Renal cortex interstitium (tissue), 15 donors: ENCODE measurements at places on chromosomes 4 and X.

- DNase-seq: no peak
Observed at GRCh38 chr4:73309211-73309610, 50.6 kb upstream of the ANKRD17 start.

DNA sequence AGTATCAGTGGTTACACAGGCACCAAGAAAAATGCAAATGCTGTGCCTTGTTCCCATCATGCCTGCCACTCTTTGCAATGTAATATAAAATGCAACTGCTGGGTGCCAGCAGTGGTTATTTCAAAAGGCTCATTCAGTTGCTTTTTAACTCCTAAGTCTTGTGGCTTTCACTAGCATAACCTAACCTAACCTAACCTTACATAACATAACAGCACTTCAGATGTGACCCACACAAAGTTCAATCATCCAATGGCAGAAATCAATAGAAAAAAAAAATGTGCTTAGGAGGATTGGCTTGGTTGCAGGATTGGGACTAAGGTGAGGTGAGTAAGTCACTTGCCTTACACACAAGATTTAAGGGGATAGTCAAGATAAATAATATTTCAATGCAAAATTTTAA lies 60.2 kb upstream of the VMA21 start:
- no peak for DNase-seq

GRCh38 chr4:108168160-108168670 lies 517 bp downstream of the LEF1 start:
- DNase-seq: no peak

- DNase-seq: no peak
Observed at GRCh38 chrX:107878106-107878505, 52.4 kb downstream of the MID2 start.

DNA sequence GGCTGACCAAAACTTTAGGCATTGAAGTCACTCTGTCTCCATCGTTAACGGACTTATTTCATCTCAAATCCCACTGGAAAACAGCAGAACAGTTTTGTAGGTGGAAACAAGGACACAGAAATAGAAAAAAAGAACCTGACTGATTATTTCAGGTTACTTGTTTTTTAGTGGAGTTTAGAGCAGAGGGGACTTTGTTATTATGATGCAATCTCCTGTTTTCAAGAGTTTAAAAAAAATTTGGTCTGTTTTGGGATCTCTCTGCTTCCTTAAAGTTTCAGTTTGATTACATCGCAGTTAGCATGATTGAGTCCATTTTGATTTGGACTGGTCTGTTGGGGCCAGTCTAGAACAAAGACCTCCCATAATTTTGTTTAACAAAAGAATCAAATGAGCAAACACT lies 13.6 kb downstream of the PROM1 start:
- no peak for DNase-seq

DNA sequence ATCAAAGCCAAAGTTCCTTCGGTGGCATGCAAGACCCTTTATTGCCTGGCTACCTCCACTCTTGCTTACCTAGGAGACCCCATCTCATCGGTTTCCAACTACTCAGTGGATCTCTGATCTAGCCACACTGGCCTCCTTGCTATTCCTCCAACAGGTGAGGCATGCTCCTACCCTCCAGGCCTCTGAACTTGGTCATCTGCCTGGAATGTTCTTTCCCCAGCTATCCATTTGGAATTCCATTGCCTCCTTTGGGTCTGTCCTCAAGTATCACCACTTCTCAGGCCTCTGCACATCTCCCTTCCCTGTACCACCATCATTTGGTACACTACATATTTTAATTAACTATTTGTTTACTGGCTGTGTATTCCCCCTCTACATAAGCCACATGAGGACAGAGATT lies 11.2 kb downstream of the LGI2 start:
- DNase-seq: no peak

DNA sequence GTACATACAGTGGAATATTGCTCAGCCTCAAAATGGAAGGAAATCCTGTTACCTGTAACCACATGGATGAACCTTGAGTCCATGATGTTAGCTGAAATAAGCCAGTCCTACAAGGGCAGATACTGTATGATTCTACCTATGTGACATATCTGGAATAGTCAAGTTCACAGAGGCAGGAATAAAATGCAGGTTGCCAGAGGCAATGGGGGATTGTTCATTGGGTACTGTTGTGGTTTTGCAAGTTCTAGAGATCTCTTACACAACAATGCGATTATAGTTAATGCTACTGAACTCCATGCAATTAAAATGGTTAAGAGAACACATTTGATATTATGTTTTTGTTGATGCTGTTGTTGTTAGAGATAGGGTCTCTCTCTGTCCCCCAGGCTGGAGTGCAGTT lies 74.6 kb downstream of the SHROOM2 start:
- no peak for DNase-seq

DNA sequence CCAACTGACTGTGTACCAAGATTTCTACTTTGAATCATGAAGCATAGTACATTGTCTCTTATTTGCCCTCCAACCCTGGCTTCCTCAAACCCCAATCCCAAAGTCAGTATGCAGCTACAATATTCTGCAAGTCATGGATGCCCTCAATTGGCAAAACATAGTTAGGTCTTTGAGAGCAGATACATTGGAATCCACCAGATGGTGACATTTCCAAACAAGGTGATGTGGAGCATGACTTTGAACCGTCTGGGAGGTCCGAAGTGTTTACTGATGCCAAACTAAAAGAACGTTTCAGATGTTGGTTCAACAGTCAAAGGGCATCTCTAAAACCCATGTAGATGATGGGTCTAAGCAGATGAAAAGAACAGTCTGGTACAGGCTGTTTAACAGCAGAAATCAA lies 43.7 kb upstream of the FRMD7 start:
- DNase-seq: no peak

- no peak for DNase-seq
Observed at GRCh38 chr4:56511098-56511497, 5.5 kb downstream of the ARL9 start.

DNA sequence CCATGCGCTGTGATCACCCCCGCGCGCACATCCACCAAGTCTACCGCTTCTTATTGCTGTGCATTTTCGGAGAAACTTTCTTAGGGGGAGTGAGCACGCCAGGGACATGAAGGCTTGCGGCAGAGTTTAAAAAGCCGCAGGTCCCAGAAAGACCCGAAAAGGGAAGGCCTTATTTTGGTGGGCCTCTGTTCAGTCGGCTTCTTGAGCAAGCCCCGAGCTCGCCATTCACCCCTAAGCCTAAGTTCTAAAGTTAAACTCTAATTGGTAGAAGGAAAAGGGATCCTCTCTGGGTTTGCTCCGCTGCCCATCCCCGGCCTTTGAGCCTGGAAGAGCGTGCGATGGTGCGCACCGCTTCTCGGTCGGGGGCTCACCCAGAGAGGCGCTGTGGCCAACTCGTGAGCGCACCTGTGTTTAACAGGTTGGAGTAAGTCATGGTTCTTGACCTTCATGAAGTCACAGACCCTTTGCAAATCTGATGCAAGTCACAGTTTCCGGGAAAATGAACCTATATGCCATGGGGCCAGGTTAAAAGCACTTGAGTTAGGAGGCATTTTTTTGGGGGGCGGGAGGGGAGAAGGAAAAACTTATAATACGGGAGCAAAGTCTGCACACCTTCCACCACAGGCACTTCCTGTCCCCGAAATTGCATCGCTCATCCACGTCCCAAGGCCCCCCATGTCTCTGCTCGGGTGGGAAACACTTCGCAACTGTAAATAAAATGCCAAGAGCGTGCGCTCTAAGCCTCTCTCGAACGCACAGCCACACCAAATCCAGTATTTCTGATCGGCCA lies 1.9 kb downstream of the PHOX2B start:
- DNase-seq: no peak

GRCh38 chrX:39163581-39164126 lies 362.4 kb downstream of the MID1IP1 start:
- DNase-seq: no peak

- DNase-seq: no peak
Observed at GRCh38 chrX:73812256-73812655, 249.3 kb downstream of the CHIC1 start.

DNA sequence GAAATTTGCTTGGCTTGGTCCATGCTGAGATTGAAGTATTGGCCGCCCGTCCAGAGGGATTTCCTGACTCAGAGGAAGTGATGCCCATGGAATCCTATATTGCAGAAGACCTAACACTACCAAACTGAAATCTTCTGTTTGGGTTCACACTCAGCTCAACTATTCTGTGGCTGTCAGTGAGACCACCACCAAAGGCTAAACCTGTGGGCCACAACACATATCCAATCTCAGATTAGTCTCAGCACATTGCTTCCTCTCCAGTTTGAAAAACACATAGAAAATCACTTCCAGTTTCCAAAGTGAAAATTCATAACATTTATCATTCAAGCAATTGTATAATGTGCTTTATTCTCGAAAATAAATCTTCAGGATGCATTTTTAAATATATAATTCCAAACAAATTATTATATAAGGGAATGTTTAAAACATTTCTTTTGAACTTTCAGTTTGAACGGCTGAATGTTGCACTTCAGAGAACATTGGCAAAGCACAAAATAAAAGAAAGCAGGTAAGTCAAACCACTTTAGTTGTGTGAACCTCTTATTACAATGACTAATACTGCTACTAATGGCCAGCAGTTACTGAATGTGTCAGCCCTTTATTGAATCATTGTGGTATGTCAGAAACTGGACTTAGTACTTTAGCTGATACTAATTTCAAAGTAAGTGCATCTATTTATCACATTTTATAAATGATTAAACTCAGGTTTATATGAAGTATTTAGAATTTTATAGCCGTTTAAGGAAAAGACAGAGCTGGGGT lies 37.0 kb downstream of the GUCY1A1 start:
- DNase-seq: no peak

DNA sequence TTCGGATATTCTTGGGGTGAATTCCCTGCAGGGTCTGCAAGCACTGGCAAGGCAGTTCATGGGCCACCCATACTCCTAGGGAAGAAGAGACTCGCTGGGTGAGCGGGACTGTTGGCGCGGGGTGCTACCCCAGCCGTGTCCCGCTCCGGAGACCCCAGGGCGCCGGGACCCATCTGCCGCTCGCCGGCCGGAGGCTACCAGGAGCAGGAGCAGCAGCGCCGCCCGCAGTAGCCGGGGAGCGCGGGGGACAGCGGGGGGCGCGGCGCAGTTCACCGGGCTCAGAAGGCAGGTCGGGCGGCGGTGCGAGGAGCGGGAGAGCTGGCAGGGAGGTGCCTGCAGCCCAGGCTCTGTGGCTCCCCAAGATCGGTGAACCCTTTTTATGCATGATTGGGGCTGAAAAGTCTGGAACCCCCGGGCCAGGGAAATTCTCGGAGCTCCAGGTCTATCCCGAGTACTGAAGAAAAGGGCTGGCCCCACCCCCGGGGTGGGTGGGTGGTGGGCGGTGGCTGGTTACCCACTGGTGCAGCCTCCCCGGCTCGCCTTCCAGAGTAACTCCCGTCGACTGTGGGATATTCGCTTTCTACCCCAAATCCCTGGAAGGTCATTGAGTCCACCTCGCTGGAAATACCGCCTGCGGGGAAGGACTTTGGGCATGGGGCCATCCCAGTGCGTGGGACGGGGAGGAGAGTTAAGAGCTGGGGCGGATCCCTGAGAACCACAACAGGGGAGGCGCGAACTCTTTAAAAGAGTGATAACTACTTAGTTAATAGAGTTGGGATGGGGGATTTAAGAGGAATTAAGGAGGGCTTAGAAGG lies 37.6 kb downstream of the PF4 start:
- DNase-seq: peak; percentile 15

- DNase-seq: no peak
Observed at GRCh38 chr4:53461244-53461643, 83.8 kb downstream of the FIP1L1 start.

DNA sequence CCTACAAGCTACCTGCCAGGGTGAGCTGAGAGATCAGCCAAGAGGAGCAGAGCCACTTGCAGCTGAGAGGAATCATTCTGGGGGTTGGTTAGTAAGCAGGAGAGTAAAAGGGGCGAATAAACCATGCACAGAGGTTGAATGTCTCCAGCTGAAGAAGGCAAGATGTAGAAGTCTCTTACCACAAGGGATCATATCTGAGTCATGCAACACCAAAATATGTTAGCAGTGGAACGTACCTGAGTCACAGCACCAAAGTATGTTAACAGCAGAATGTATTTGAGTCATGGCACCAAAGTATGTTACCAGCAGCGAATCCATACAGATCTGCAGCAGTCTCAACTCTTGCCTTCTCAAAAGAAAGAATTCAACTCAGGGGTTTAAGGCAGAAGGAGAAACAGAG lies 29.9 kb downstream of the C4orf51 start:
- DNase-seq: no peak

GRCh38 chr4:110119337-110119736 lies 79.1 kb downstream of the ELOVL6 start:
- no peak for DNase-seq

DNA sequence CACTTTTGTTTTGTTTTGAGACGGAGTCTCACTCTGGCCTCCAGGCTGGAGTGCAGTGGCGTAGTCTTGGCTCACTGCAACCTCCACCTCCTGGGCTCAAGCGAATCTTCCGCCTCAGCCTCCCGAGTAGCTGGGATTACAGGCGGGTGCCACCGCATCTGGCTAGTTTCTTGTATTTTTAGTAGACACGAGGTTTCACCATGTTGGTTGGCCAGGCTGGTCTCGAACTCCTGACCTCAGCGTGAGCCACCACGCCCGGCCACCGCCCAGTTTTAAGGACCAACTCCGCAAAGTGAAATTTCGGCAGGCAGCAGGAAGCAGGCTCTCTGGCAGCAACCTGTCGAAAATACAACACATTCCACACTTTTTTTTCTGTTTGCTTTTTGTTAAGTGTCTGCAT lies 13.4 kb downstream of the DHRSX start:
- no peak for DNase-seq

DNA sequence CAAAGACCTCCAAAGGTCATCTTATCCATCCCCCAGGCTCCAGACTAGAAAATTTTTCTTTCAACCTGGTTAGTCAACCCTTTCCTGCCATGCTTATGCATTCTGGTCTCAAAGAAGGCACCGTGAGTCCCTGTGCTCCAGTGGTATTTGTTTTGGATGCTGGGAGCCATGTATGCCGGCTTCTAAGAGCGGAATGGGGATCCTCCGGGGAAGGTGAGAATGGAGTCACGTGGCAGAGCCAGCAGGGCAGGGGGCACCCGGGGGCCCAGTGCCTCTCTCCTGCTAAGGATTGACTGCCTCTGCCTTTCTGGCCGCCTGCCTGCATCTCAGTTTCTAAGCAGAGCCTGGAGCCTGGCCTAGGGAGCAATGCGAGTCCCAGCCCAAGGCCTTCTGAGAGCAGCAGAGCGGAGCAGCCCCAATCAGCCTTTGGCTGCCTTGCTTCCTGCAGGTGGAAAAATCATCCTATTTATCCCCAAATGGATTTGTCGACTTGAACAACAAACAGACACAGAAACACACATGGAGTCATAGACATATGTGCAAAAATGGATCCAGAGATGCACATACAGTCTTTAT lies 141.0 kb downstream of the PJA1 start:
- DNase-seq: no peak

GRCh38 chr4:121688701-121689100 lies 8.1 kb downstream of the ANXA5 start:
- DNase-seq: no peak

DNA sequence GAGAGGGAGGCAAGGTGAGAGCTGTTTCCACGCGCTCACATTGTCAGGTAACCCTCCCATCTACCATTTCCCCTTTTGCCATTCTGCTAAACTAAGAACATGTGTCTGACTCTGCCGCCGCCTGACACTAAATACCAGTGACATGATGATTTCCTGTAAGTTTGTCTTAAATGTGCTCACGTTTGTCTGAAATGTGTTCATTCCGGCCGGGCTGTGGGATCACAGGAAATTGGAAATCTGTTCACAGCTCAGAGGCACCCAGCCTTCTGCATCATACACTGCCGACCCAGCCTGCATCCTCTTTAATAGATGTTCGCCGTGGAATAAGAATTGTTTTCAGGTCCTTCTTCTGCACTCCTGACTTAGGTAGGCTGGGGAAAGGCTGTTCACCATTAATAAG lies 336.2 kb upstream of the PPARGC1A start:
- no peak for DNase-seq

GRCh38 chrX:22313766-22314165 lies 41.1 kb downstream of the CBLL2 start:
- no peak for DNase-seq
